ENCODE measurements at places on chromosomes 2 and 18.

- no peak for DNase-seq
Measured at GRCh38 chr2:41966431-41966893, 81.4 kb upstream of the PKDCC start.

DNA sequence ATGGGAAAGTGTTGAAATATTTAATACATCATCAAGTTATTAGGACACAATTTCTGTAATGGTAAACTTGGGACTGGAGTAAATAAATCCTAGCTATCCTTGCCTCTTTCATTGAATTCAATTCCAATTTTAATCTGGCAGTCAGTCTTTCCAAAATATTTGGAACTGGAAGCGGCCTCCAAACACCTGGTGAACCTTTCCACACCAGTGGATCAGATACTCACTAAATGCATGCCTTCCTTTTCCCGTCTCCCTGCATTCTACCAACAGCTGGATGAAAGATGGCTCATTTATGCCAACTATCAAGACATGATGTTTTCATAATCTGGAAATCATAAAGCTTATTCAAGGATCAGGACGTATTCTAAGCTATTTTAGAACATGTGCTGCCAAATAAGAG is 488.2 kb upstream of the SPHKAP start:
- no peak for DNase-seq

GRCh38 chr2:54569745-54570301 is 113.7 kb downstream of the SPTBN1 start:
- no peak for DNase-seq

DNA sequence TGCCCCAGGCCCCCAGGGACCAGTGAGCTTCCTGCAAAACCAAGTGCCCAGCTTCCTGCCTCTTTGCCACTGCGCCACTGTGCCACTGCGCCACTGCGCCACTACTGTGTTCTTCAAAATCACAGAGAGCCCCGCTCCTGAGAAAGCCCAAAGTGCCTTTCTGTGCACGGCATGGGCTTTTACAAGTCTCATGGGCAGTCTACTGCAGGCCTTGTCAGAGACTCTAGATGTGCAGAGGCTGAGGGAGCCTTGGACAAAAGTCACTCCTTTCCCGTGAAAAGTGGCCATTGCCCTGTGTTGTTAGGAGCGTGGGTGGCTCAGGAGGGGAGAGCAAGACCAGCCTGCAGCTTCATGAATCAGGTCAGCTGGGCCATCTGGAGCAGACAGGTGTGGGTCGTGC is 180.5 kb downstream of the SMAD7 start:
- DNase-seq, result no peak

GRCh38 chr18:9673296-9674251 is 34.5 kb upstream of the RAB31 start:
- DNase-seq, result no peak
